ENCODE measurements at places on chromosomes 3 and 15. TPM values are rescaled to one million over a fixed set of nuclear protein-coding genes. Genes with fewer than 3 reads are reported as not detected.

GRCh38 chr3:80496452-80496851 lies 728.7 kb upstream of the ROBO1 start:
- no peak overlapping the region for H3K4me3 ChIP-seq
- H3K27ac ChIP-seq = no peak overlapping the region

DNA sequence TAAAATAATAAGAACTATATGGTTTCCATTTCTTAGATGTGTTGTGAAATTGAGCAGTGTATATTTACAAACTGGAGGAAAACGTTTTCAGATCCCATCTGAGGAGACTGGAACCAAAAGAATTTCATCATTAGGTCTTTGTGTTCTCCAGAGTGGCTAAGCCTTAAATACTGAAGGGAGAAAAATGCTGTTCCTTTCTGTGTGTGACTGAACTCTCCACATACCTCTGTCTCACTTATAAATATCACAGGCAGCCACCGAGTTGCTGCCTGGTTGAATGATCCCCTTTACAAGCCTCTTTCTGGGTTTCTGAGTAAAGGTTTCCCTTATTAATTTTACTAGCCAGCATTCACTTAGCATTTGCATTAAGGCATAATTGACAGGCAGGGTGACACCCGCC lies 913.9 kb upstream of the NR2F2 start:
- no peak overlapping the region for H3K4me3 ChIP-seq
- no peaks in the 10 kb centered on the region for H3K27me3 ChIP-seq
- no peaks in the 10 kb centered on the region for H3K36me3 ChIP-seq
- no peak overlapping the region for H3K27ac ChIP-seq
- H3K4me1 ChIP-seq = no peaks in the 10 kb centered on the region
- no peak for DNase-seq

GRCh38 chr3:28291577-28291976 lies 50.2 kb downstream of the CMC1 start:
- H3K36me3 ChIP-seq = no peaks in the 10 kb centered on the region
- H3K27me3 ChIP-seq = no peaks in the 10 kb centered on the region
- H3K4me3 ChIP-seq = no peak overlapping the region
- DNase-seq = no peak

GRCh38 chr3:194136519-194137007 lies 615 bp downstream of the HES1 start:
- no peak for DNase-seq
- peaks cover 43% of the 10 kb centered on the region for H3K4me1 ChIP-seq
- peak overlapping the region; percentile 42 for H3K4me3 ChIP-seq
- H3K27ac ChIP-seq = no peak overlapping the region
- no peaks in the 10 kb centered on the region for H3K36me3 ChIP-seq

DNA sequence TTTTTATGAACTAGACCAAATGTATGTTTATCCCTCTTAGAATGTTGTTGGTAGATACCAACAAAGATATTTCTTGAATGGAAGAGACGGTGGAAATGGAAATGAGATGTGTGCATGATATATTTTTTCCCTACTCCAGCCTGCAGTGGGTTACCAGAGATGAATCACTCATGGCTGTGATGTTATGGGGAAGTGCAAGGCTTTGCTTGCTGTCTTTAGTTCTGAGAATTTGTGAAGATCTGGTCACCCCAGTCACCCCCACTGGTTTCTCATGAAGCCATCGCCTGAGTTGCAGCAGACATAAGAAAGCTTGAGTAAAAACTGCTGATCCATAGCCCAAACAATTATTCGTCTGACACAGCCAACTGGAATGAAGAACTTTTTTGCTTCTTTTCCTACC lies 78.1 kb upstream of the EOMES start:
- no peak overlapping the region for H3K27ac ChIP-seq
- DNase-seq = no peak
- H3K27me3 ChIP-seq = no peaks in the 10 kb centered on the region
- H3K4me3 ChIP-seq = no peak overlapping the region
- H3K4me1 ChIP-seq = no peaks in the 10 kb centered on the region
- no peaks in the 10 kb centered on the region for H3K36me3 ChIP-seq

GRCh38 chr3:183156266-183156665 lies 6.3 kb downstream of the LAMP3 start:
- no peaks in the 10 kb centered on the region for H3K27me3 ChIP-seq
- no peak overlapping the region for H3K27ac ChIP-seq
- H3K4me1 ChIP-seq = no peaks in the 10 kb centered on the region
- H3K4me3 ChIP-seq = no peak overlapping the region
- H3K36me3 ChIP-seq = no peaks in the 10 kb centered on the region

GRCh38 chr3:9782770-9783169 lies 9.5 kb downstream of the TADA3 start:
- peaks cover 52% of the 10 kb centered on the region for H3K4me1 ChIP-seq
- no peaks in the 10 kb centered on the region for H3K27me3 ChIP-seq
- no peak for DNase-seq

DNA sequence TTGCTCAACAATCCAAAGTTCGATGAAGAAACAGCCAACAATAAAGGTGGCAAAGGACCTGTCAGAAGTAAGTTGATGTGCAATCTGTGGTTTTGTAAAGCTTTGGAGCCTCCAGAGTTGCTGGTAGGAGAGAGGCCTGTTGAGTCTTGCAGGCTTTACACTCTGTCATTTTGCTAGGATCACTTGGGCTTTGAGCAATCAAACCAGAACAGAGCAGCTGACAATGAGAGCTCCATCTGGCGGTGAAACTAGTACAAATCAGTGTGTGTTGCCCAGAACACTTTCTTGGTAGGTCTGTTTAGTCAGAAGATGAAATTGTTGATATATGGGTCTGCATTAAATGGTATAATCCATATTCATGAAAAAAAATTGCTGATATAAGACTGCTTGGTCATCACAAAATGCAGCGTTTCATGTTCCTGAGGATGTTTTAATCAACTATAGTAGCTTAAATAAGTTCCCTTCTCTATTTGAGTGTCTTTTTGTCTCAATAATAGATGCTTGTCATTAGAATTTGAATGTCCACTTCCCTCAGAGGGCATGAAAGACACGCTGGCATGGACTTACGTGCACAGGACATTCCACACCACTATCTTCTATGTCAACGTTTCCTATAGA lies 25.7 kb downstream of the TMOD2 start:
- peak; percentile 64 for DNase-seq
- no peak overlapping the region for H3K27ac ChIP-seq
- H3K36me3 ChIP-seq = no peaks in the 10 kb centered on the region
- H3K4me1 ChIP-seq = no peaks in the 10 kb centered on the region
- H3K27me3 ChIP-seq = no peaks in the 10 kb centered on the region

The NCKIPSD gene
- total RNA-seq = 20.1 TPM

The PLXNB1 gene
- total RNA-seq = 2.6 TPM
